Stimulated activated CD4-positive, alpha-beta T cell treated with anti-CD3 and anti-CD28 coated beads, Interleukin-1b, Interleukin-23, amount 100 ng/mL, for 1 hour (primary cell): ENCODE measurements at places on chromosomes 2 and 18.

- no peak for DNase-seq
Observed at GRCh38 chr2:10235099-10235908, 67.4 kb upstream of the HPCAL1 start.

GRCh38 chr18:3610813-3611212, 160.8 kb downstream of the TGIF1 start:
- DNase-seq = no peak

DNA sequence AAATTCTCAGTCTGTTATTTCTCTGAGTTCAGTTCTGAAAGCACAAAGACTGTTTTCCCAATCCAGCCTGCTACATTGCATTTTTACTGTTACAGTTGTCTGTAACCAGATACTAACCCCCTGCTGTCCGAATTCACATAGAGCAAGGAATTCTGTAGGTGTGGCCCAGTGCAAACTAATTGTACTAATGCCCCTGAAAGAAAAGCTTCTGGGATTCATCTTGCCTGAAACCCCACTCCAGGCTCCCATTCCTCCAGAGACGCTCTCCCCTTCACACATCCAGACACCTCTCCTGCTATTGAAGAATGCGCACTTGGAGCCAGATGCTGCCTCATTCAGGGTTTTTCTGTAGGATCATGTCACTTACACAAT, 127.0 kb downstream of the TTC32 start:
- DNase-seq = no peak

- DNase-seq = no peak
Observed at GRCh38 chr18:53749766-53750165, 474.7 kb downstream of the MBD2 start.

DNA sequence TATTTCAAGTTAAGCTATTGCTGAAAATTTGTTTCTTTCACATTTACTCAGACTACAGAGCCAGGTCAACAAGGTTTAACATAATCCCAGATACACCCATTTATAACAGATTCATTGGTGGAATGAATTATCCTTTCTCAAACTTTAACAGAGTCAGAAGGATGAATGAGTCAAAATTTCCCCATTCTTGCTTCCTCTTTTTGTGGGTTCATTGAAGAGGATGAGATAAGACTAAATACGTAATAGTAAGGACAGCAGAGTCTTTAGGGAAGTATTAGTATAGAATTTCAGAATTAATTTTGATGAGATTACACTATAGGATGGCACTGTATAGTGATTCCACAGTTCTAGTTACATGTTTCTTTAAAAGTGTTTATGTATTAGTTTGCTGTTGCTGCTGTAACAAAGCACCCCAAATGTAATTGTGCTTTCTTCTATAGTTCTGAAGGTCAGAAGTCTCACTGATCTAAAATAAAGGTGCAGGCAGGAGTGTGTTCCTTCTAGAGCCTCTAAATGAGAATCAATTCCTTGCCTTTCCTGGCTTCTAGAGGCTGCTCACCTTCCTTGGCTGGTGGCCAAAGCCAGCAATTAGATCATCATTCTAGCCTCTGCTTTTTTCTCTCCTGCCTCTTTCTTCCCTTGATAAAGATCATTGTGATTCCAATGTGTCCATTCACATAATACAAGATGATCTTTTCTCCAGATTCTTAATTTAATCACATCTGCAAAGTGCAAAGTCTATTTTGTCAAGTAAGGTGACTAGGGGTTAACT, 309.3 kb upstream of the PIK3C3 start:
- DNase-seq = no peak

DNA sequence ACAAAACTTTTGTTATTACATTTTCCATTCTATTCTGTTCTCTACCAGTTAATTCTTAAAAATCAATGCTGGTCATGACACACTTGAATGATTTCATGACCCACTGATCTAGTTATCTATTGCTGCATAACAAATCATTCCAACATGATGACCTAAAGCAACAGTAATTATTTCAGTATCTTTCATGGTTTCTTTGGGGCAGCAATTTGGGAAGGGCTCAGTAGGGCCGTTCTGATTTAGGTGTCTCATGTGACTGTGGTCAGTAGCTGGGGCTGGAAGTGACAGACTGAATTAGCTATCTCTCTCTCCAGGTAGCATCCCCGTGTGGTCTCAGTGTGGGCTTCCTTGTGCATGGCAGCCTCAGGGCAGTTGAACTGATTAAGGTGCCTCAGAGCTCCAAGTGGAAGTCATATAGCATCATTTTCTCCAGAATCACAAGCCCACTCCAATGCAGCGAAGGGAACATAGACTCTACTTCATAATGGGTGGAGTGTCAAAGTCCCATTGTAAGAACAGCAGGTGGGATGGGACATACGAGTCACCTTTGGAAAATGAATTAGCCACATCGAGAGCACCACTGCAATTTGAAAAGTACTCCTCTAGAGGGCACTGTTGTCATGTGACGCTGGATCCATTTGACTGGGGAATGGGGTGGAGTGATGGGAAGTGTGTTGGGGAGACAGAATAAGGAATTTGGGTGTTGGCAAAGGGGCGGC, 39.1 kb upstream of the FAM136A start:
- peak; percentile 1 for DNase-seq

GRCh38 chr2:164146441-164146840, 410.6 kb upstream of the FIGN start:
- DNase-seq = no peak

GRCh38 chr2:183868707-183869106, 729.6 kb upstream of the ZNF804A start:
- no peak for DNase-seq

GRCh38 chr2:211035548-211036185, 479.3 kb downstream of the CPS1 start:
- no peak for DNase-seq

GRCh38 chr18:33716061-33716683, 138.2 kb downstream of the ASXL3 start:
- no peak for DNase-seq

DNA sequence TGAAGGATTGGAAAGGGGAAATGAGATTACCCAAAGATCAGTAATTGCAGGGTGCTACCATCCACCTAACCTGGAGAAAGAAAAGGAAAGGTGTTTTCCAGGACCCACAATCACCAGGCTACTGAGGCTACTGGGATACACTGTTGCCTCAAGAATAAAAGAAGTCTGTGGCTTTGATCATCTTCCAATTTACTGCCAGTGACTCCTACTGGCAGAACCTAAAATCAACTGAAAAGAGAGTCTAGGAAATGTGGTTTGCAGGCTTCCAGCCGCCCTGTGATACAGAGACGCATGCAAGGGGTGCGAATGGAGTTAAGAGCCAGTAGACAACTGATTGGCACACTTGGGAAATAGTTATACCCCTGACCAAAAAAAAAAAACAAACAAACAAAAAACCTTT, 16.6 kb upstream of the TTL start:
- DNase-seq = no peak

- no peak for DNase-seq
Observed at GRCh38 chr2:5897249-5897648, 205.1 kb downstream of the SOX11 start.

DNA sequence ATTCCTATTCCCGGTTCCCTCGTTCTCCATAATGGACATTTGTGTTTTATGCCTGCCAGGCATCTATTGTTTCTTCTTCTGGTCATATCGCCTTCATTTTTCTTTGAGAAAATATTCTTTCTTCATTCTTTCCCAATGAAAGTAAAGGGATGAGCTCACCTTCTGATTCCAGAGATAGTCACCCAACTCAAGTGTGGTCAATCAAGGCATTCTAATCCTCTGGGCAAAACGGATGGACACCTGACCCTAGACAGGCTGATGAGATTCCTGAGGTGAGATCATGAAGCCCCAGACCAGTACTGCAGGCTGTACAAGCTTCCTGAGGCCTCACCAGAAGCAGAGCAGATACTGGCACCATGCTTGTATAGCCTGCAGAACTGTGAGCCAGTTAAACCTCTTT, 52.8 kb downstream of the GAD1 start:
- no peak for DNase-seq

GRCh38 chr2:241635756-241636155, 1.2 kb downstream of the THAP4 start:
- no peak for DNase-seq

GRCh38 chr18:33983126-33983525, 241.6 kb downstream of the NOL4 start:
- DNase-seq = no peak

DNA sequence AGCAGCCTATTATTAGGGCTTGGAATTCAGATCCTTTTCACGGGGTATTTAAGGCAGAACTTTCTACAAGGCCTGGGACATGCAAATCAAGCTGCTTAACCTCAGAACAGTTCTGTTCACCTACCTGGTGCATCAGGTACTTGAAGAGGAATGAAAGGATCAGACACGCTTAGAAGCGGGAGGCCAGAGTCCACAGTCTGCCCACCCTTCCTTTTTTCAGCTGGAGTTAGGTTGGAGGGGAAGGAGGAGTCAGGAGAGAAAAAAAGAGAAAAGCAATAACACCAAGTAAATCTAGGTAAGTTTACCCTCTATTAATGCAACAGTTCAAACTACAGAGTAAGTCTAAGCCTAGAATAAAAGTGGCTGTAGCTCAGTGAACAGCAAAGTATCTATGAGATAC, 58.6 kb upstream of the NFU1 start:
- DNase-seq = no peak

DNA sequence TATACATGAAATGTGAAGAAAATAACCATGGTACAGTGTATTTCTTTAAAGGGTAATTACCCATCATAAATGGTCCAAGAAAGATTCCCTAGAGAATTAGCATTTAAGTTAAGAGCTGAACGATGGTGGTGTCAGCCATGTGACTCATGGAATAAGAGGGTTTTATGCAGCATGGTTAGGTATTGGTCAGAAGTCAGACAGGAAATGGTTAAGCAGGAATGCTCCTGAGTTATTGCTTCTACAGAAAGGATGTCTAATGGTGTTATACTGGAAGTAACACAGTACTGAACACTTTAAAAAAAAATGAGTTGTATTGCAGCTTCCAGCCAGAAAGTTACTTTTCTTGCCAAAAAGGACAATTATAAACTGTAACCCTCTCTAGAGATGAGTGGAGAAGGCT, 72.7 kb upstream of the UBE2E3 start:
- DNase-seq = no peak

DNA sequence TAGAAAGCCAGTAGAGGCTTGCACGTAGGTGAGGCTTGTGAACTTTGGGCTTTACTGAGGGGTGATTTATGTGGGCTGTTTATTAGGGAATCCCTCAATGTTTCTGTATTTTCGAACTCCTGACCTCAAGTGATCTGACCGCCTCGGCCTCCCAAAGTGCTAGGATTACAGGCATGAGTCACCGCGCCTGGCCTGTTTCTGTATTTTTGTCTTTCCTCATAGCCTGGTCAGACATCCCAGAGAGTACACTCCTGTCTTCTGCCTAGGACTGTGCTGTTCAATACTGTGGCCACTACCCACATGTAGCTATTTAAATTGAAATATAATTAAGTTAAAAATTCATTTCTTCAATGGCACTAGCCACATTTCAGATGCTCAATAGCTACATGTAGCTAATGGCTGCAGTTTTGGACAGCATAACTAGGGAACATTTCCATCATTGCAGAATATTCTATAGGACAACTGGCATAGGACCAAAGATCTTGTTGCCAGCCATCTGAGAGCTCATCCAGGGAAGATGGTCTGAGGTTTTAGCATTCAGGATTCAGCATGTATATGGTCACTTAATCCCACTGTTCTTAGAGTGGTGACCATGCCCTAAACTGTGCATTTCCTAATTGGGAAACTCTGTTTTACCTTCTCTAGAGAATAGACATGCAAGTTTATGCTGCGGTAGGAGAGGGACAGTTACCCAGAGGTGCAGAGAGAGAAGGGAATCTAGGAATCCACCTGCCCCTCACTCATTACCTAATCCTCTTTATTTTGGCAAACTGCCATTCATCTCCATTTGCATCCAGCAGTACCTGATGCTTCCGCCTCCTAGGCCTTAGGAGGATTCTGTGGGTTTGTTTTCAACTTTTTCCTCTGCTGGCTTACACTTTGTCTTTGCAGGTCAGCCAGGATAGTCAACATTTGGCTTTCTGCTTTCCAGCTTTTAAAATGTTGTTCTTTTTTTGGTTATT, 64.4 kb downstream of the LCLAT1 start:
- no peak for DNase-seq

GRCh38 chr2:65231892-65232477, 4.4 kb downstream of the ACTR2 start:
- no peak for DNase-seq

GRCh38 chr18:39741755-39742466, 2176.3 kb upstream of the CELF4 start:
- no peak for DNase-seq

DNA sequence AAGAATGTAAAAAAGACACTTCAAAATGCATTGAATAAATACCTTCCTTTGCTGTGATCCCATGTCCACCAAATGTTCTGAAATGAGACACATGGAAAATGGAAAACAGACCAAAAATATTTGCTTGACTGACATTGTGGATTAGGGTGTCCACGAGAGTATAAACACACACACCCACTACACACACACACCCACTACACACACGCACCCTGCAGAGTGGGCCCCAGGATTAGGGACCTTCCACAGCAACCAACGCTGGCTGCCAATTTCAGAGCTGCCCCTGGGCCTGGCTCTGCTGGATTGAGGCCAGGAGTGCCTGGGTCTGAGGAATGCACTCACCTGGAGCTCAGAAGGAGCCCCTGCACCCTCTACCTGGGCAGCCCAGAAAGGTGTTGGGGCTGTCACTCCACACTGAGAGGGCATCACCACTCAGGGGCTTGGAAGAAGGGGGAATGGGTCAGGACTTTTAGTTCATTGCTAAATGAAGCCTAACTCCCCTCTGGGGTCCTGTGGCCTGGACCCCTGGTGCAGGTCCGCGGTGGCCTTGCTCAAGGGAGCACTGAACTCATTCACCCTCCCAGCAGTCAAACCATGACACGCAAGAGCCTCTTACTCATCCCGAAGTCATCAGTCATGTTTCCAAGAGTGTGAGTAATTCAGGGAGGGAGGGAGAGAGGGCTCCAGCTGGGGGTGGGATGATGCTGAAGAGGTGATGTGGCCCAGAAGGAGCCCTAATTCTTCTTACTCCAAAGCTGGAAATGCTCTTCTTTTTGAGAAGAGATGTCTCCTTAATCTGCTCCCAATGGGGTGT, 50.2 kb upstream of the PLB1 start:
- peak; percentile 22 for DNase-seq

- no peak for DNase-seq
Observed at GRCh38 chr2:1863386-1863785, 119.1 kb upstream of the PXDN start.

DNA sequence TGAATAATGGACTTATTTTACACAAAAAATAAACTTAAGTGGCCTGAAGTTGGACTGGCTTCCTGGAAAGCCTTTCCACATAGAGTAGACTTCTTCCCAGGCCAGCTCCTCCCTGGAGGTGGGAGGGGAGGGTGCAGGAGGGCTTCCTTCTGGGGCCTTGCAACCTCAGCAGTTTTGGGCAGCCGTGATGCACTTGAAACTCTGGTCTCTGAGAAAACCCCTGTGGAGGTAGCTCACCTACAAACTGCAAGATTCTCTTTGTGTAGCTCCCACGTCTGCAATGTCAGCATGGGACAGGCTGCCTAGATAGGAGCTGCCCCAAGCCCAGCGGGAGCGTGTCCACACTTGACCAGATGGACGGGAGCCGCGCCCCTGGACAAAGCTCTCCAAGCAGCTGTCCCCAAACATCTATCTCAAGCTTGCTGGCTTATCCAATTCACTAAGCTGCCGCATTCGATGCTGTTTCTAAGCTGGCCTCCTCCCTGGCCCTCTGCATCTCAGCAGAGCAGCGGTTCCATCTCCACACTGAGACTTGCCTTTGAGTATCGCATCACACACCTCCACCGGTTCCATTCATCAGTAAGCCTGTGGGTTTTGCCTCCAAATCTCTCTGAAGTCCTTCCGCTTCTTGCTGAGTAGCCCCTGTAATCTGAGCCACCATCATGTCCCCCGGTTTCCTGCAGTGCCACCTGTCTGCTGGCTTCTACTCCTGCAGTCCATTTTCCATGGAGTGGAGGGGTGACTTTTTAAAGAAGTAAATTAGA, 1.6 kb upstream of the LPIN1 start:
- no peak for DNase-seq
